ENCODE measurements at places on chromosomes 1 and 21.

- no peak for DNase-seq
Measured at GRCh38 chr1:225462429-225462713, 34.5 kb upstream of the LBR start.

DNA sequence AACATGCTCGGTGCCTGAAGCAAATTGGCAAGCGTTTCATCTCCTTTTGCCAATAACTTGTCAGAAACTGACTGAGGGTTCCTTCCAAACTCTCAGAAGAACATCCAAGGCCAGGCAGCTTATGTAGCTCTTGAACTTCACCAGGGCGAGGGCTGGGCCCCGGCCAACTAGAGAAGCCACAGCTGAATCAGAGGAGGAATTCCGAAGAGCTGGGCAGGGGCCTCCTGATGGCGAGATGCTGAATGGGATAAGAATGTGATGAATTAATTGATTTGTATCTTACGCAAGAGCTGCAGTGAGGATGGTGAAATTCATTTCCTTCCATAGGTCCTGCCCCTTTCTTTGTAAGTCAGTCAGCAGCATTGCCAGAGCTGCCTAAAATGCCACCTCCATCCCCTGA lies 345.8 kb downstream of the KIF26B start:
- DNase-seq, result peak; percentile 60

GRCh38 chr1:59219916-59220315 lies 77.0 kb upstream of the FGGY start:
- no peak for DNase-seq

GRCh38 chr1:244862354-244862698 lies 2.0 kb downstream of the HNRNPU start:
- DNase-seq, result no peak

DNA sequence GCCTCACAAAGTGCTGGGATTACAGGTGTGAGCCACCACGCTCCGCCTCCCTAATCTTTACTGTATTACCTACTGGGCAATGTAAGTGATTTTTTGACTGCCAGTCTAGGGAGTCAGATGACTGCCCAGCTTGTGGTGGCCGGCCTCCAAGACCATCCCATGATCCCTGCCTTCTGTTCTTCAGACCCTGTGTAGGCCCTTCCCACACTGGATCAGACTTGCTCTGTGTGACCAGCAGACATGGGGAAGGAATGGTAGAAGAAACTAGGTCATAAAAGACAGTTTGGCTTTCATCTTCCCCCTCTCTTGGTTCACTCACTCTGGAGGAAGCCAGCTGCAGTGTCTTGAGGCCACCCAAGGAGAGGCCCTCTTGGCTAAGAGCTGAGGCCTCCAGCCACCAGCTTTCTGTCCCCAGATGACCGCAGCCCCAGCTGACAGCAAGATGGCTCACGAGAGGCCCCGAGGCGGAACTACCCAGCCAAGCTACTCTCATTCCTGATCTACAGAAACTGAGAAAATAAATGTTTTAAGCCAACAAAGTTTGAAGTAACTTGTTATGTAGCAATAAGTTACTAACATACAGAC lies 14.5 kb upstream of the CBR3 start:
- DNase-seq, result no peak
